ENCODE measurements at places on chromosomes 3 and 15. TPM values are rescaled to one million over a fixed set of nuclear protein-coding genes. Genes with fewer than 3 reads are reported as not detected.

- peak overlapping the region; percentile 87 for H3K4me3 ChIP-seq
- H3K27ac ChIP-seq, result no peak overlapping the region
- no peaks in the 10 kb centered on the region for H3K36me3 ChIP-seq
- H3K27me3 ChIP-seq, result no peaks in the 10 kb centered on the region
Observed at GRCh38 chr3:129399895-129400357, 28.5 kb downstream of the EFCAB12 start.

ARID3B gene
- 65.5 TPM for polyA plus RNA-seq

GRCh38 chr3:110493438-110494092 lies 578.1 kb upstream of the NECTIN3 start:
- peaks cover 8% of the 10 kb centered on the region for H3K4me1 ChIP-seq
- H3K4me3 ChIP-seq, result no peak overlapping the region
- H3K27me3 ChIP-seq, result no peaks in the 10 kb centered on the region
- no peak for DNase-seq
- no peaks in the 10 kb centered on the region for H3K36me3 ChIP-seq
- H3K27ac ChIP-seq, result no peak overlapping the region

CHST2 gene
- polyA plus RNA-seq, result 4.1 TPM

TEX55 gene
- not detected for polyA plus RNA-seq

- H3K4me3 ChIP-seq, result no peak overlapping the region
- H3K27me3 ChIP-seq, result no peaks in the 10 kb centered on the region
- no peak overlapping the region for H3K27ac ChIP-seq
Observed at GRCh38 chr3:61575893-61576292, 14.5 kb downstream of the PTPRG start.

ZFYVE19 gene
- polyA plus RNA-seq, result 9.8 TPM

- H3K27me3 ChIP-seq, result no peaks in the 10 kb centered on the region
- H3K36me3 ChIP-seq, result no peaks in the 10 kb centered on the region
- H3K4me1 ChIP-seq, result no peaks in the 10 kb centered on the region
- DNase-seq, result no peak
- no peak overlapping the region for H3K27ac ChIP-seq
Observed at GRCh38 chr3:98542623-98543022, 10.8 kb downstream of the GPR15 start.

DNA sequence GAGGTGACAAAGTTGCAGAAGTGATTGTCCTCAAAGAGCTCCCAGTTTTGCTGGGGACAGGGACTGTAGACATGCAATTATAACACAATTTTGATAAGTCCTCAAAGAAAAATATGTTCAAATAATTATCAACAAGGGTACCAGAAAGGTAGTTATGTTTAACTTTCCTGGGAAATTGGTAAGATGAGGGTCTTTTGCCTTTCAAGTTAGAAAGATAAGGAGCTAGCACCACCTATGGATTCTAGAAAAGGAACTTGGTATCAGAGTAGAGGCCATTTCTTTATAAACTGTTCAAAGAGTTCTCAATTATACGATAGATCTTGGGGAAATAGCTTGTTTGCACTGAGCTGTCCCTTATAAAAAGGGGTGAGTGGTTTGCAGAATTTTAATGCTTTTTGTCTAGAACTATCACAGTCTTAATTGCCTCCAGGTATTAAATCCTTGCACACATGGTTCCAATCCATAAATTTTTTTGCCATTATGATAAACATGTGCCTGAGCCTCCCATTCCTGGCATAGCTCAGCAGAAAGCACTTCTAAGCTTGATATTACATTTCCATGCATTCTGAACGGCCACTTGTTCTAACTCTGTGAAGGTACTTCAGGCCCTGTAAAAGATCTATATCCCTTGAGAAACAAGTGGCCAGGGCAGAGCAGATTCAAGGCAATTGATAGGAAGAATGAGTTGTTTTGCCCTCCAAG lies 247.5 kb upstream of the LRIG1 start:
- H3K27me3 ChIP-seq, result no peaks in the 10 kb centered on the region
- H3K36me3 ChIP-seq, result no peaks in the 10 kb centered on the region
- H3K4me3 ChIP-seq, result no peak overlapping the region
- H3K27ac ChIP-seq, result no peak overlapping the region
- DNase-seq, result no peak

DNA sequence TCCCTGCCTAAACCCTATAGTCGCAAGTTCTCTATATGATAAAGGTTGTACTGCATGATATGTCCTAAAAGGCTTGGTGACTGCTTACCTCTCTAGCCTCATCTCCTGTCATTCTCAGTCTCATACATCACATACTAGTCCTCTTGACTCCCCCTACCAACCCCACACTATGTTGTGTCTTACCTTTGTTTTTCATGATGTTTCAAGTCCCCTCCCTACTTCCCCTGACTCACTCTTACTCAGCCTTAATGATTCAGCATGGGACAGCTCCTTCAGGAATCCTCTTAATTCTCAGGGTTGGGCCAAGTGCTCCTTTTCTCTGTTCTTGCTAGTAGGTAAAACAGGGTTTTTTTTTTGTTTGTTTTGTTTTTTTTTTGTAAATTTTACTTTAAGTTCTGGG lies 49.6 kb downstream of the SLMAP start:
- peak; percentile 69 for DNase-seq
- H3K27me3 ChIP-seq, result no peaks in the 10 kb centered on the region
- peaks cover 14% of the 10 kb centered on the region for H3K4me1 ChIP-seq
- H3K4me3 ChIP-seq, result no peak overlapping the region
- no peaks in the 10 kb centered on the region for H3K36me3 ChIP-seq

DNA sequence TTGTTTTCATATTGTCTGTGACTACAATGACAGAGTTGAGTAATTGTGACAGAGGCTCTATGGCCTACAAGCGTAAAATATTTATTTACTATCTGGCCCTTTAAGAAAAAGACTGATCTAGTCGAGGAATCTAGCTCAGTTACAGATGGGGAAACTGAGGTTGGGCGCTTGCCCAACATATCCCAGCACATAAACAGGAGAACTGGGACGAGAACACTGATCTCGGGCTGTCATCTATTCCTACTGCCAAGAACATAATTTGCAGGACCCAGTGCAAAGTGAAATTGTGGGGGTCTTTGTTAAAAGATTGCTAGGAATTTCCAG lies 1.9 kb downstream of the FES start:
- H3K4me1 ChIP-seq, result peaks cover 13% of the 10 kb centered on the region
- H3K36me3 ChIP-seq, result no peaks in the 10 kb centered on the region
- H3K27me3 ChIP-seq, result no peaks in the 10 kb centered on the region
- H3K4me3 ChIP-seq, result no peak overlapping the region
- DNase-seq, result no peak

ARL14 gene
- polyA plus RNA-seq, result not detected
